NK-92 treated with Interleukin-12 subunit alpha and Interleukin-12 subunit beta, amount 100 ng/mL, for 24 hours (cell line): ENCODE measurements at places on chromosomes 16 and 17.

GRCh38 chr17:165939-166338 is 15.5 kb downstream of the DOC2B start:
- no peak for DNase-seq

DNA sequence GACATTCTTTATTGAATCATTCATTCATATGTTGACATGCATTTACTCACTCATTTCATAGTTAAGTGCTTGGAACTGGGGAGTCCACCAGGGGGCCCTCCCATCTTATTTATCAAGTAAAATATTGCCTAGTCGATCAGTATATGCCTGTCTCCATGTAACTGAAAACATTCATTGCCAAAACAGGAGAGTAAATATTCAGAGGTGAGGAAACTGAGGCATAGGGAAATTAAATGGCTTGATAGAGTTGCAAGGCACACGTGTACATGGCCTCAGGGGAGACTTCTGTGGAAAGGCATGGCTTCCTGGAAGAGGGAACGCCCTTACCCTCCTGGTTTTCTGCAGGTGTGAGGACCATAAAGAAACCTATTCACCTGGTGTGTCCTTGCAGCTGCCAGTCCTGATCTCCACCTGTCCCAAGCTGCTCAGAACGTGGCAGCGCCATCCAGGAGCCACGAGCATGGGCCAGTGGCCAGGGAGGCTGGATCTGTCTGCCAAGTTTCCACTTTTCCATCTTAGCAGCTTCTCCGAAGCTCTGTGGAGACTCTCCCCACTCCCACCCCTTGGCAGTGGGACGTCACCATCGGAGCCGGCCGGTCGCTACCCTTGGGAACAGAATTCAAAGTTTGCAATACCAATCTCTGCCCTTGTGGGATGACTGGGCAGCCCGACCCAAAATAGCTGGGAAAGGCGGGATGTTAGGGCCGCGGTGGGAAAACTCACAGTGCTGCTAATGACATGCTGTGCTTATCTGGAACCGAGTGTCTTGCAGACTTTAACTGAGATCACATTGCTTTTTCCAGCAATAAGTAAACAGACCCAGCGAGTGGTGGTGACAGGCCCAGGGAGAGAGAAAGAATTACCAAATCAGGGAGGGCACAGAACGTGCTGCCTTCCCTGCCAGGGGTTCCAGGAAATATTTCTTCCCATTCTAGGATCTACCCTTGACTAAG is 4.1 kb upstream of the C1QTNF1 start:
- no peak for DNase-seq

DNA sequence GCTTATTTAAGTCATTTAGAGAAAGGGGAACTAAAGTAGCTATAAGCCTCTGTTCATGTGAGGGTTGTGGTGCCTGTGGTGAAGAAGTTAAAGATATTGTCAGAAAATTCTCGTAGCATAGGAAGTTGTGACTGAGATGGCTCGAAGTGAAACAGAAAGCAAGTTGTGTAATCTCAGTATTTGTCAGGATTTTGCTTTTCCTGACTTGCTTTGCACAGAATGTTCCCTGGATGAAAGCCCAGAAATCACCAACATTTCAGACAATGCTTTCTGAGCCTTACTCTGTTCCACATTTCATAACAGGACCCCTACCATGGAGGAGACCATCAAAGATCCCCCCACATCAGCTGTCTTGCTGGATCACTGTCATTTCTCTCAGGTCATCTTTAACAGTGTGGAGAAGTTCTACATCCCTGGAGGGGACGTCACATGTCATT is 10.6 kb downstream of the CALCOCO2 start:
- no peak for DNase-seq

DNA sequence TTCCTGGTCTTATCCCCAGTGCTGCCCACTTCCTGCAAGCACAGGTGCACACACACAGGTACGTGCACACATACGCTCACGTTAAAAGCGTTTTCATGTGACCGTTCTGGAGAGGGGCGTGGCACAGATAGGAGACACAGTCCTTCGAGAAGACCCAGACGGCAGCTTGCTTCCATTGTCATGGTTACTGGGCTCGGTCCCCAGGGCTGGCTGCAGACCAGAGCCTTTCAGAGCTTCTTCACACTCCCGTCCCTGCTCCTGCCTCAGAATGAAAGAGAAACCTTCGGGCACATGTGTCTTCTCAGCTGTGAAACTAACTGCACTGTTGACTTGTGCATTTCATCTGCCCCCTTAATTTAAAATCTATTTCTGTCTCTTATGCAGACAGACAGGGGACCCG is 154.2 kb downstream of the PITPNC1 start:
- DNase-seq, result no peak

DNA sequence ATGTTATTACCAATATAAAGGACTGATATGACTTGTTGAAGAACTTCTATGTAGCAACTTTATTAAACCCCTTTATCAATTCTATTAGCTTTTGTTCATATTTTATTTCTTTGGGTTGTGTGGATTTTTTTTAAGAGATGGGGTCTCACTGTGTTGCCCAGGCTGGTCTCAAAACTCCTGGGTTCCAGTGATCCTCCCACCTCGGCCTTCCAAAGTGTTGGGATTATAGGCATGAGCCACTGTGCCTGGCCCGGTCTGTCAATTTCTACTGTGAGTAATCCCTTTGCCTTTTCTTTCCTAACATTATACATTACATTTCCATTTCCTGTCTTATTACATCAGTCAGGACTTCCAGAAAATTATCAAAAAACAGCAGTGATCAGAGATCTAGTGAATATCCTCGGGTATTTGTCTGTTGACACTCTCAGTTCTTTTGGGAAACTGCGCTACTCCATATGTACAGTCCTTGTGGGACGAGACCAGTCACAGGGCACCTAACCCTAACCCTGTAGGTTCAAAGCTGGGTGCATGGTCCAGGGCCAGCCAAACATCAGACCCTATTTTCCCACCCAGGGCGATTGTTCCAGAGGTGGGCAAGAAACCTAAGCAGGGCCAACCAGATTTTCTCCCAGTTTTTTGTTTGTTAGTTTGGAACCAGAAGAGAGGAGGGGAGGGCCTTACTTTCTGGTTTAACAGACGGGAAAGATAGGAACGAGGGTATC is 1.7 kb upstream of the SLC47A1 start:
- DNase-seq, result no peak

DNA sequence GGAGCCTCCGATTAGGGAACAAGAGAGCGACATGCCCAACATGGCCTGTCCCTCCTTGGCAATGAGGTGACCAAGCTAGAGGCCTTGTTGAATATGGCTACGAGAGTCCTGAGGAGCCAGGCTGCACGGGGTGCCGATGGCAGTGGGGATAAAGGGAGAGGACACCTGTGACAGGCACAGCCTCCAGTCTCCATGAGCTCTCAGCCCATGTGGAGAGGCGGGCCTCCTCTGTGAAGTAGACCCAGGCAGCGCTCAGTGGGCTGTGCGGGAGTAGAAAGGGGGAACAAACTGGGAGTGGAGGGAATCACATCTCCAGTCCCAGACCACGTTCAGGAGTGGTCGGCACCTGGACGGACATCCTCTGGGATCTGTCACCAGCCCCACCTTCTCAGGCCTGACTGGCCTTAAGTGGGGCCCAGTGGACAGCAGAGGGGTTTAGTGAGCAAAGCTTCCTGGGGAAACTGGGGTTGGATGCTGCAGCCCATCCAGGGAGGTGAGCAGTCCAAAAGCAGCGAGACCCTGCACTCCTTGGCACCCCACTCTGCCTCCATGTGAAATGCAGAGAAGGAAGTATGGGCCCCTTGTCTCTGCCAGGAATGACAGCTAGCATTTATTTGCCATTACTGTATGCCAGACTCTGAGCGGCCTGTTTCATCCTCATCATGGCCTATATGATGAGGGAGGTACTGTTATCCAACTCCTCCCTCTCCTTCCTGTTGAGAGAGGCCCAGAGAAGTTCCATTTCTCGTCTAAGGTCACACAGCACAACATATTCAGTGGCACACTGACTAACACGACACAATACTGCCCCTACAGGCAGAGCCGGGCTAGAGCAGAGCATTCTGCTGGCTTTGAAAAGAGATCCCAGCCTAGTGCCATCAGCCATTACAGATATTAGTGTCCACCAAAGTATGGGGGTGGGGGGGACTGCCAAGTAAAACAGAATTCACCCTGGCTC is 4.5 kb upstream of the TMEM92 start:
- peak; percentile 39 for DNase-seq

DNA sequence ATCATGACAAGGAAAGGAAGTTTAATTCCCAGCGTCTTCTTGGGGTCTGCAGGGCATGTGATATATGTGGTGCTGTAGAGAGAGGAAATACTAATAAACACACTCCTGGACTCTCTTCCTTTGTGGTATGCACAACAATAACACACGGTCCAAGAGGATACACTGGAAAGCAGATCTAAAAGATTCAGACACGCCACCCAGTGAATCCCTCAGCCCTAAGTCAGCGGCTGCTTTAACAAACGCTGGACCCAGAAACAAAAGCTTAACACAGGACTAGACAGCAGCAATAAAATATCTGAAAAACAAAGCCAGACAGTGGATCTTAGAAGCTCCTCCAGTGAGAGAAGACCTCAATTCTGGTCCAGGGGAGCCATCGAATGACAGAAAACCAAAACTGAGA is 13.1 kb downstream of the CFAP20 start:
- no peak for DNase-seq

DNA sequence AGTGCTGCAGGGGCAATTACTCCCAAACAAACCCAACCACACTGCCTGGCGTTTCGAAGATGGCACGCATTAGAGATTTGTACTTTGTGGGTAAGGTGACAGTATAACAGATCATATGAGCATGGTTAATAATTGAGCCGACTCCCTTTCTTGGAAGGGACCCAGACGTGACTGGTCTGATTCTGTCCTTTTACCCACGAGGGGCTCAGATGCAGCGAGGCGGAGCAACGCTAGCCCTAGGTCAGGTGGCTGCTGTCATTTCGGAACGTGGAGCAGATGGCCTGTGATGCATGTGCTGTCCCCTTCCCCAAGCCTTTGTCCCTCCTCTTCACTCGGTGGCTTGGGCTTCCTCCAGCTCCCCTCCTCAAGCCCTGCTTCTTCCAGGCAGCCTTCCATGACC is 84.2 kb downstream of the SNX29 start:
- no peak for DNase-seq

DNA sequence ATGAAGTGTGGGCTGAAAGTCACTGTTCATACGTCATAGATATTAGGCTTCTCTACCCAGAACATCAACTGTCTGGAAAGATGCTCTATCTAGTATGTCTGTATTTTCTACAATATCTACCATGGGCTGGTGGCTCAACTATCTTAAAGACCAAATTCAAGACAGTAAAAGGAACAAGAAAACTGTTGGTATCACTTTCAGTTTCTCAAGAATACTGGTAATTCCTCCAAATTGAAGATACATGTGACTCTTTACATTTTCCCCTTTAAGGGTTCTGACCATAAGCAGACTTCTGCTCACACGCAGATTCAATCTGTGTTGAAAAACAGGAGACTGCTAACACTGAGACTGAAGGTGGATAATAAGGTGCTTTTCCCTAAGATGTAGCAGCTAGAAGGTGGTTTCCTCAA is 24.2 kb downstream of the XPO6 start:
- DNase-seq, result no peak

- DNase-seq, result no peak
Observed at GRCh38 chr17:41212524-41213169, 13.8 kb upstream of the KRTAP9-2 start.

- no peak for DNase-seq
Observed at GRCh38 chr17:74760404-74761105, 12.1 kb downstream of the NHERF1 start.

DNA sequence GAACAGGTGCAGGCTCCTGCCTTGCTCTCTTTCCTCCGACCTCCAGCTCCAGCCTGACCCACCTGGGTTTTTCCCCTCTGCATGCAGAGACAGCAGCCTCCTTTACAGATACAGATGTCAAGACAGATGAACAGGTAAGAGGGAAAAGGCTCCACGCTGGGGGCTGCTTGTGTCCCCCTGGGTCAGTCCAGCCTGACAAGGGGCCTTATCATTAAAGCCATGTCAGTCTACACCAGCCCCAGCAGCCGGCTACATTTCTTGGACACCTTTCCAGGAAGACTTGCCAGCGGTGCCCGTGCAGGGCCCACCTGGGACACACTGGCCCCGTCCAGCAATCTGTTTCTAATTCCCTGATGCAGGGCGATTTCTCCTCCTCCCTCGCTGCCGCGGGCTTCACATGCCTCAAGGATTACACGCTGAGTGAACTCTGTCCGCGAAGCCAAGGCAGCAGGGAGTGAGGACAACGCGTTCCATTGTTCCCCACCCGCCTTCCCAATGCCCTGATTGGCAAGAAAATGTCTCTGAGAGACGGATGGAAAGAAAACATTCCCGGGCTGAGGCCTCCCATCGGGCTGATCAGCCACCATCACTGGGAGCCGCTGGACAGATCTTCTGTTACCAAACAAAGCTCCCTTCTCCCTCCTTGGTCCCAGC is 184.7 kb downstream of the C16orf95 start:
- DNase-seq, result no peak

- DNase-seq, result no peak
Observed at GRCh38 chr16:1613728-1614455, 1.7 kb downstream of the CRAMP1 start.

DNA sequence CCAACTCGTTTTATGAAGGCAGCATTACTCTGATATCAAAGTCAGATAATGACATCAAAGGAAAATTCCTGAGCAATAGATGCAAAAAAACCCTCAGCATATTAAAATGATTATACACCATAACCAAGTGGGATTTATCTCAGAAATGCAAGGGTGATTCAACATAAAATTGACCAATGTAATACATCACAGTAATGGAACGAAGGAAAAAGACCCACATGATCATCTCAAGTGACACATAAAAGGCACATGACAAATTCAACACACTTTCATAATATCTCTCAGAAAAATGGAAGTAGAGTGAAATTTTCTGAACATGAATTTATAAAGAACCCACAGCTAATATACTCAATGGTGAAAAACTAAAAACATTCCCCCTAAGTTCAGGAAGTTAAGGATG is 118.8 kb downstream of the ITFG1 start:
- no peak for DNase-seq

DNA sequence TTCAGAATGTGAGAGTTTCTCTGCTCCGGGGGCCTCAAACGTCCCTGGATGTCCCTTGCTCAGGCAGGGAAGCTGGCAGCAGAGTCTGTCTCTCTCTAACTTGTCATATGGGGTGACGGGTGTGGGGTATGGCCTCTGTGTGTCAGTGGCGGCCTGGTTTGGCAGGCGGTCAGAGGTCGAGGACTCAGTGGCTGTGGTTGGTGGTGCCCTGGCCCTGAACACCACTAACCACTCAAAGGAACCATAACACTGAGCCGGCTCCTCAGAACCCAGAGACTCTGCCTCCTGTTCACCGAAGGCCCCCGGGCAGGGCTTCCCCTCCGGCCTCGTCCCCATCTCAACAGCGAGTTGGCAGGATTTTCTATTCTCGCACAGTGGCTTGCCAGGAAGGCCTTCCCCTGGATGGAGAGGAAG is 677 bp downstream of the P2RX1 start:
- DNase-seq, result no peak

GRCh38 chr16:23530062-23530461 is 19.8 kb upstream of the GGA2 start:
- no peak for DNase-seq

- DNase-seq, result no peak
Observed at GRCh38 chr16:81175325-81175891, 63.1 kb upstream of the BCO1 start.

GRCh38 chr16:70766658-70767057 is 34.3 kb downstream of the VAC14 start:
- no peak for DNase-seq

GRCh38 chr17:41687828-41688640 is 651 bp upstream of the EIF1 start:
- DNase-seq, result peak; percentile 59

GRCh38 chr17:21005803-21006202 is 37.0 kb downstream of the USP22 start:
- no peak for DNase-seq
